ENCODE measurements at places on chromosomes 4 and X.

- no peak for DNase-seq
These were observed 388.3 kb downstream of the ADAM29 start for GRCh38 chr4:175306436-175306835.

DNA sequence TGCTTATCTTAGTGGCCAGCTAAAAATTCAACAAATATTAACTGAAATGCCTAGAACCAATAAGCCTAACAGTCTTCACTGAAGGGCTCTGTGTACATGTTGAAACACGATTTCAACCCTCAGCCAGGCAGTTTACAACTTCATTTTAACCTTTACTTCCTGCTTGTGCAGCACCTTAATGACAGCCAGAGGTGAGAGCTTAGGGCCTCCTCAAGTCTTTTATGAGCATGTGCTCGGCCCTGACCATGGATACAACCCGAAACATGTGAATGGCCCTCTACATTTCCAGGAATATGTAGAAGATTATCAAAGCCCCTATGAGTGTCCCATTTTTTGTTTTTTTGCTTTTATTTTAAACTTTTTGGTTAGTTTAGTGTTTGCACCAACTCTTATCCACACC lies 88.3 kb downstream of the MSN start:
- DNase-seq = no peak

DNA sequence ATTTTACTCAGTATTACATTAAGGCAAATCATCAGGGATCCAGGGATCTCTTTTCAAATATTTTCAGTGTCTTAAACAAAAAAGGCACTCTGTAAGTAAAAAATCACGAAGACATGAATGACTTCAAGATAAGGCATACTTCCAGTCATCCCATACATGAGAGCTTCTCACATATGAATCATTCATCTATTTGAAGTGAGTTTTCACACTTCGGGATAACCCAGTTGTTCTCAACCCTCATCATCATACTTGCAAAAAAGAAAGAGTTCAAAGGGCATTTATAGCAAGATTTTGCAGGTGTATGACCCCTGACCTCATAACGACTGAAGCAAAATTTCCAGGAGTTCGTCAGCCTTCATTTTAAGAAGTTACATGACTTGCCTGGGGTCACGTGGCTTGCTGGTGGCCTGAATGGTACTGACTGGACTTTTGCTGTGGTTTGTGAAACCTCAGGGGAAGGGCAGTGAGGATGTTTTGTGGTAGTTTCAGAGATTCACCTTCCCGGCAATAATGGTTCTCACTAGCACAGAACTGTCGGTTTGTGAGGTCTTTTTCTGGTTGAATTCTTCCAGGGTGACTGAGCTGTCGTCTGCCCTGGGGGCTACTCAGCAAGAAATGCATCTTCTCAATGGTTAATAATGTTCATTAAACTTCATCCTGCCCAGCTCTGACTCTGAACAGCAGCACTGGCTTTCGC lies 115.8 kb upstream of the SHISA3 start:
- peak; percentile 42 for DNase-seq

GRCh38 chrX:2652106-2652505 lies 39.0 kb upstream of the CD99 start:
- no peak for DNase-seq

DNA sequence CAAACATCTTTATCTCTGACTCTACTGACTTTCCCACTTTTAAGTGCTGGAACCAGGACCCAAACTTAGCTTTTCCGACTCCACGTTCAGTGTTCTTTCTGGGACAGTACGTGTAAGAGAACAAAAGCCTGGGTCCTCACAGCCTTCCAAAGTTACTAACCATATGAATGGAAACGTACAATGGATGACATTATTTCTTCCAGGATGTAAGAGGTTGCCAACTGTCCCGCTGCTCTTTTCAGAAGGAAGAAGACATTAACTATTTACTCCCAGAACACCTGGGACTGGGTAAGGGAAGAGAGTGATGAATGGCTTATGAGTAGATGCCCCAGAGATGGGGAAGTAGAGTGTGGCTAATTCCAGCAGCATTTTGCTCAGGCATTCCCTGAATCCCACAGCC lies 114.7 kb downstream of the TRAPPC11 start:
- DNase-seq = no peak

GRCh38 chr4:25580633-25581467 lies 74.8 kb upstream of the SLC34A2 start:
- DNase-seq = no peak

Measured in ELR (cell line).